ENCODE measurements at places on chromosomes 1 and 21. TPM values are rescaled to one million over a fixed set of nuclear protein-coding genes. Genes with fewer than 3 reads are reported as not detected.
A peak's percentile ranks its signal among the peaks of the same experiment; 100 is the strongest.

DNA sequence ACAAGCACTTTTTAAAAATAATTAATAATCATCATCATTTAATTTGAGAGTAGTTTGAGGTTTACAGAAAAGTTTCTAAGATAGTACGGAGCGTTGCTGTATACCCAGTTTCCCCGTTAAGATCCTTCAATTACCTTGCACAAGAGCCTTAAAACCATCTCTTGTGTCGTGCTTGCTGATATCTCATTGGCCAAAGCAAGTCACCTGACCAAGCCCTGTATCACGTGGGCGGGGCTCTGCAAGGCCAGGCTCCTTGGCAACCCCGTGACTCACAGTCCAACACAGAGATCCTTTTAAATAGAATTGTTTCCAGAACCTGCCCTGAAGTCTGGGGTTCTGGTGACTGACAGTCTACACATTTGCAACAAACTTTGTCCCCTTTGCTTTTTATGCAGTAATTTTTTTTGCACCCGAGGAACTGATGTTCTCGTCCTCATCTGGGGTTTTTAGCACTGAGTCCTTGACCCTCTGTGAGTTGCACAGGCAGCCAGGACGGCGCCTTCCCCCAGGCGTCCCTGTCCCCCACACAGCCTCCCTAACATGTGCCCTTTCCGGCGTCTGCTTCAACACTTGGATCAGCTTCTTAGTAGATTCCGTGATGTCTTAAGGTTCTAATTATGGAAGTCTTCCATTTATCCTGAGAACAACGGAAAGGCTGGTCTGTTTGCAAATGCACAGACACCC, 183.3 kb upstream of the TMEM51 start:
- peak; percentile 77 for DNase-seq

DNA sequence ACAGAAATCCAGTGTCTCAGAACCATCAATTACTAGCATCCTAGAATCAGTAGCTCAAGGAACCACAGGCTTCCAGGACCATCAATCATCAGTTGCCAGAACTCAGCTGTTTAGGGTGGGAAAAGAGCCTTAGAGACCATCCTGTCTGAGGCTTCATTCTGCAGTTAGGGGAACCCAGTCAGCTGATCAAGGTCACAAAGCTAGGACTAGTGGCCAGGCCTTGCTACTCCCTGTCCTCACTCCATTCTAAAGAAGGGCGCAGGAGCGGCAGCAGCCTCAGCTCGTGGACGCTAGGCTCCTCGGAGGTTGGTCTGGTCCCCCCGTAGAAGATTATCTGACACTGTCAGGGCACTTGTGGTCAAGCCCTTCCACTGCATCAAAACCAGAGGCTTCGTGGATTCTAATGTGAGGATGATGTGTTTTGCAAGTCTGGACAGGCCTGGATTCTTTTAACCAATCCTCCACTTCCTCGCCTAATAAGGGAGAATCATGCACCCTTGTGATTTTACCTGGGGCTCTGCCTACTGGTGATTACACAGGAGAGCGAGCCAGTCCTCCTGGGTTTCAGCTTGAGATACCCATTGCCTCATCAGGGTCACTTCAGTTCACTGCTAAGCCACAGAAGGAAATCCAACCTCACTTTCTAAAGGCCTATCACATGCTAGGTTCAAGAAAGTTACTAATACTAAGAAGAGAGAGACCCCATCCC, 41.7 kb upstream of the IFFO2 start:
- DNase-seq, result peak; percentile 44

Gene EPHA8
- 0.23 TPM for total RNA-seq

DNA sequence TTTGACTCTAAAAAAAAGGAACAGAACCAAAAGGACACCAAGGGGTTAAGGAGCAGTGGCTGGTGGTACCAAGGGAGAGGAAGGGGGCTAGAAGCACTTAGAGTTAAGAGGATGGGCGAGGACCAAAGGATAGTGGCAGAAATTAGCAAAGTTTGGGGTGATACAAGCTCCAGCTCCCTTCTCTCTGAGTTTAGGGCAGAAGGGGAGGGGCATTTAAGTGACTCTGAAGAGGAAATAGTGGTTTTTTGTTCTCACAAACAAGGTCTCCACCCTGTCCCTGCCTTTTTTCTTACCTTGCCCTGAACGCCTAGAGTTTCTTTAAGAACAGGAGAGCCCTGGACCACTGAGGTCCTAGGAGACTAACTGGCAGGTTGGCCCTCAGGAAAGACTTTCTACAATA, 3.3 kb downstream of the CDC42SE1 start:
- no peak for DNase-seq

DNA sequence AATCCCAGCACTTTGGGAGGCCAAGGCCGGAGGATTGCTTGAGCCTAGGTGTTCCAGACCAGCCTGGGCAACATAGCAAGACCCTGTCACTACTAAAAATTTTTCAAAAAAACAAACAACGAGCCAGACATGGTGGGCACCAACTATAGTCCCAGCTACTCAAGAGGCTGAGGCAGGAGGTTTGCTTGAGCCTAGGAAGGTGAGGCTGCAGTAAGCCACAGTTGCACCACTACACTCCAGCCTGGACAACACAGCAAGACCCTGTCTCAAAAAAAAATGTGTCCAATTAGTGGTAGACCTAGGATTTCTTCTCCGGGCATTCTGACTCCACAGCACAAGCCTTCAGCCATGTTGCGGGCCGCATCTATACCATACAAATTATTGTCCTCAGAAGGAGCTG, 6.7 kb upstream of the IGSF8 start:
- no peak for DNase-seq

Gene SPRR4
- total RNA-seq, result not detected

Gene S100A7
- total RNA-seq, result not detected

- DNase-seq, result peak; percentile 65
Observed at GRCh38 chr1:207810173-207810572, 58.3 kb downstream of the CD46 start.

DNA sequence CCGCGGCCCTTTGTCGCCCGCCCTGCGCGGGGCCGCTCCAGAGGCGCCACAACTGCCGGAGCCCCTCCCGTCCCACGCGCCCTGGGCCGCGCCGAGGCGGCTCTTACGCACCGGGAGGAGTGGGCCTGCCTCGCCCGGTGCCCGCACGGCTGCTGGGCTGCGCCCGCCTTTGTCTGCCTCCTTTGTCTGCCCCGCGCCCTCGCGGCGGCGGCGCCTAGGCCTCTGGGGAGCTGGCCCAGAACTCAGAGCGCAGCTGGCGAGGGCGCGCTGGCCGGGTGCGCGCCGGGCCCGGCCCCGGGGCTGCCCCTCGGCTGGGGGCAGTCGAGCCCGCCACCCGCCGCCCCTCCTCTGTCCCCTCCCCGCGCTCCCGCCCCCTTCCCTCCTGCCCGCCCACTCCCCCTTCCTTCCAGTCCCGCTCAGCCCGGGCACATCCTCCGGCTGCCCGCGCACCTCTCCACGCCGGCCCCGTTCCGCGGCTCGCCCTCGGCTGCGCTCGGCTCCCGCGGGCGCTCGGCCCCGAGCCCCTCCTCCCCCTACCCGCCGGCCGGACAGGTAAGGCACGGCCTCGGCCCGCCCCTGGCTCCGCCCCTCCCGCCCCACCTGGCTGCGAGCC, at the start of gene DRAXIN:
TSS of gene DRAXIN (plus strand) at position 409 of the 613 bp plus-strand sequence. CDS start 14,549 bp downstream, outside the sequence.
- DNase-seq, result no peak

GRCh38 chr1:112937495-112937894, 18.5 kb downstream of the SLC16A1 start:
- DNase-seq, result no peak

DNA sequence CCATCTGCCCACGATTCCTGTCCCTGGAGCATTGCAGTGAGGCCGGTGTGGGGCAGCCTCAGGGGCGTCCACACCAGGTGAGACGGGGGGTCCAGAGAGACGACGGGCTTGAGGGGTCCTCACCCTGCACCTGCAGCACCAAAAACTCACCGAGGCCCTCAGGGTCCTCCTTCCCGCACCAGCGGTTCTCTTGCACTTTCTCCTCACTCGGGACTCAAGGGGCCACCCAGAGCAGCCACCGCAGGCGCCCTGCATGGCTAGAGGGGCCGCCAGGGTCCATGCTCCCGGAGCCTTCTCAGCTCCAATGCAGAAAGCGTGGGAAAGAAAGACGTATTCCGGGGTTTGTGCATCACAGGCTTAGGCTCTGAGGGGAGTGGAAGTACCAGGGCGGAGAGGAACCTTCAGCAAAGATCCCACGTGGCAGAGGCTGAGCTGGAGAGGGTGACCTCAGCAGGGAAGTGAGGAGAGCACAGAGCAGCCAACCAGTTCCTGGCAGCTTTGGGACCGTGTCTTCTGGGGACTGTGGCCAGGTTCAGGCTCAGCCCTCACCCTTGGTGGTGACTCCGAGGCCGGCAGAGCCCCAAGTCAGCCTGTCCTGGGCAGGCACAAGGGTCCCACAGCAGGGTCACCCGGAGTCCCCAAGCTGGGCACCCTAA, 19.5 kb upstream of the COL6A2 start:
- DNase-seq, result peak; percentile 65

DNA sequence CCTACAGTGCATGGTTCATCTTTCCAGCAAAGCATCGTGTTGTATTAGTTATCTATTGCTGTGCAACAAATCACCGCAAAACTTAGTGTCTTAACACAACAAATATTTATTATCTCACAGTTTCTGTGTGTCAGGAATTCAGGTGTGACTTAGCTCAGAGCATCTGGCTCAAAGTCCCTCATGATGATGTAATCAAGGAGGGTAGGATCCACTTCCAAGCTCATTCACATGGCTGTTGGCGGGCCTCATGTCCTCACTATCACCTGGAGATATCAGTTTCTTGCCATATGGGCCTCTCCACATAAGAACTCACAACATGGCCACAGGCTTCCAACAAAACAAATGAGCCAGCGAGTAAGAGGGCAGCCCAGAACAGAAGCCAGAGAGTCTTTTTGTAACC, 135.6 kb upstream of the GJB5 start:
- DNase-seq, result no peak

- no peak for DNase-seq
Observed at GRCh38 chr1:18234790-18235242, 127.2 kb downstream of the IGSF21 start.

DNA sequence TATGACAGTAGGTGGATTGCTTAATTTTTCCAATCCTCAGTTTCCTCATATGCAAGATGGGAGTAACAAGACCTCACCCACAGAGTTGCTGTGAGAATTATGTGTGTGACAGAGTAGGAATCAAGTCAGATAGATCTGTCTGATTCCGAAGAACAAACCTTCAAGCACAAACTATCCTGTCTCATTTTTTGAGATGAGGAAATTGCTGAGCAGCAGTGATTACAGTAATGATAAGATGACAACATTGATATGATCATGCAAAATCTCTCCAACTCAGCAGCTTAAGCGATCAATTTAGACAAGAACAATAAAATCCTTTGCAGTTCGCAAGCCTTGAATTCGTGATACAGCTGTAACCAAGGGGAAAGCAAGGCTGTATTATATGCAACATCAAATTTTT, 474.1 kb downstream of the OMA1 start:
- no peak for DNase-seq

DNA sequence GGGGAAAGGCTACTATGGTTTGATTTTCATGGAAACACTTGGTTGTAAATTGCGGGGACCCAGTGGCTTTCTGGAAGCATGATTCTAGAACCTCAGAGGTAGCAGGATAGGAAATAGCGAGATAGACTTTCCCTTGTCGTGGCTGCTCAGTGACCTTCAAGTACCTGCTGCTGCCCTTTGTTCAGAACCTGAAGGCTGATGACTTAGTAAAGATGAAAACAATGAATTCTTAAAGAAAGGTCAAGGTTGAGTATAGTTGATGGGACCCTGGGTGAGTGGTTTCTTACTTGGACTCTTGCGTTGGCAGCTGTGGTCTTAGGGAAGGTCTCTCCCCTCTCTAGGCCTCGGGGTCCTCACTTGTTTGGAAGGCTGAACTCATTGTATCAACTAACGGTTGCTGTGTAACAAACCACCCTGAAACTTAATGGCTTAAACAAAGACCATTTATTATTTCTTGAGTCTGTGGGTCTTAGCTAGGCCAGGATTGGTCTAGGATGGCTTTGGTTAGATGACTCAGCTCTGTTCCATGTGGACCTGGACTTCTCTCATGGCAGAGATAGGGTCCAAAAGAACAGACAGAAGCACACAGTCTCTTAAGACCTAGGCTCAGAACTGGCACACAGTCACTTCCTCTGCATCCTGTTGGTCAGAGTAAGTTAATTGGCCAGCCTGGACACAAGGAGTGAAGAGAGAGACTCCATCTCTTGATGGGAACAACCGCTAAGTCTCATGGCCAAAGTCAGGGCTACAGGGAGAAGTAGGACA, 89.2 kb upstream of the SELENON start:
- DNase-seq, result peak; percentile 42

GRCh38 chr1:97797403-97798183, 123.2 kb downstream of the DPYD start:
- peak; percentile 41 for DNase-seq

GRCh38 chr1:225476100-225476511, 48.3 kb upstream of the LBR start:
- no peak for DNase-seq

DNA sequence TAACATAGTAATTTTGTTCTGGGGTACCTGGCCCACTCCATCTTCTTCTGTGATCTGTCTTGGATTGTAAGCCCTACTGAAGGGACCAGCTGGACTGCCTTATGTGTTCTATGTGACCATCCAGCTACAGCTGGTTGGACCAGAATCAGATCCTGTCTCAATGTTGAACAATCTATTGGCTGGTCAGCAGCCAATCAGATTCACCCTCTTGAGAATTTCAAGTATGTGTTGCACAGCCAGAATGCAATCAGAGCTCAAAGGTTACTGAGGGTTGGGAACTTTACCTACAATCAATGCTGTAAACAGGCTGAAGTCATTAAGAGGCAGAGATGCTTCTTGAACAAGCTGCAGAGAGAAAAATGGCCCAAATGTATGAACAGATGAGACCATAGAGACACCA, 61.9 kb downstream of the KCNC4 start:
- no peak for DNase-seq

Gene ALPL
- 45.4 TPM for total RNA-seq

GRCh38 chr1:18673976-18674375, 43.3 kb downstream of the PAX7 start:
- DNase-seq, result no peak

DNA sequence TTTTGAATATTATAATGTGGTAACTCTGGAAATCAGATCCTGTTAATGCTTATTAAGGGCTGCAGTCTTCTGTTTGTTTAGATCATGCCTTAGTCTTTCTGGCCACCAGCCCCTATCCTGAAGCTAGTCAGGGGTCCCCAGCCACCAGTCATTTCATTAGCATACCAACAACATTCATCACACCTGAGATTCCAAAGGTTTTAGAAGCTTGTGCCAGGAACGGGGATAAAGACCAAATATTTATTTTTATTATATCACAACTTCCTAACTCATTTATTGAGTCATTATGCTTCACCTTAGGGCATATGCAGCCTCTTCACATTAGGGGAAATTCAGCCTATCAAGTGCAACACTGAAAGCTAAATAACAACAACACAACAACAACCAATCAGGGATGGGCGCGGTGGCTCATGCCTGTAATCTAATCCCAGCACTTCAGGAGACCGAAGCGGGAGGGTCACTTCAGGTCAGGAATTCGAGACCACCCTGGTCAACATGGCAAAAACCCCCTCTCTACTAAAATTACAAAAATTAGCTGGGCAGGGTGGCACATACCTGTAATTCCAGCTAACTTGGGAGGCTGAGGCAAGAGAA, 2.9 kb upstream of the PSEN2 start:
- no peak for DNase-seq
